ENCODE measurements at places on chromosomes 4 and X.
A peak's percentile ranks its signal among the peaks of the same experiment; 100 is the strongest.

GRCh38 chrX:86002076-86002896 lies 45.1 kb downstream of the CHM start:
- DNase-seq = no peak

DNA sequence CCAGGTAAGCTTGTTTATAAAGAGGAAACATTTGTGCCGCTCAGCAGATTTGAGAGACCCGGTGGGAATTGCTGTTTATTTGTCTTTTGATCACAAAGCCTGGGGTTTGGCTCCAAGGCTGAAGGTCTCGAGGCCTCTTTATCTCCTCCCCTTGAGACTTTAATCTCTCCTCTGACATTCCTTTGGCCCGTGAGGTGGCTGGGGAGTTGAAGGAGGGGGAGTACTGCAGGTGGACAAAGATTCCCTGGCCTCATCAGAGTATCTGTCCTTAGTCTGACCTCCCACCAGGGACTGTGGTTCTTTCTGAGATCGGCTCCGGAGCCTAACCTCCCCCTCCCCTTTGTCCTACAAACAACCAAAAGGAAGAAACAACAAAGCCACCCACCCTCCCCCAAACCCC lies 216.5 kb downstream of the MID1IP1 start:
- no peak for DNase-seq

- DNase-seq = no peak
Observed at GRCh38 chrX:50952406-50952805, 41.9 kb downstream of the BMP15 start.

GRCh38 chrX:26442340-26442739 lies 226.4 kb downstream of the MAGEB5 start:
- DNase-seq = peak; percentile 7

- no peak for DNase-seq
Observed at GRCh38 chr4:27288496-27288895, 427.9 kb downstream of the STIM2 start.

DNA sequence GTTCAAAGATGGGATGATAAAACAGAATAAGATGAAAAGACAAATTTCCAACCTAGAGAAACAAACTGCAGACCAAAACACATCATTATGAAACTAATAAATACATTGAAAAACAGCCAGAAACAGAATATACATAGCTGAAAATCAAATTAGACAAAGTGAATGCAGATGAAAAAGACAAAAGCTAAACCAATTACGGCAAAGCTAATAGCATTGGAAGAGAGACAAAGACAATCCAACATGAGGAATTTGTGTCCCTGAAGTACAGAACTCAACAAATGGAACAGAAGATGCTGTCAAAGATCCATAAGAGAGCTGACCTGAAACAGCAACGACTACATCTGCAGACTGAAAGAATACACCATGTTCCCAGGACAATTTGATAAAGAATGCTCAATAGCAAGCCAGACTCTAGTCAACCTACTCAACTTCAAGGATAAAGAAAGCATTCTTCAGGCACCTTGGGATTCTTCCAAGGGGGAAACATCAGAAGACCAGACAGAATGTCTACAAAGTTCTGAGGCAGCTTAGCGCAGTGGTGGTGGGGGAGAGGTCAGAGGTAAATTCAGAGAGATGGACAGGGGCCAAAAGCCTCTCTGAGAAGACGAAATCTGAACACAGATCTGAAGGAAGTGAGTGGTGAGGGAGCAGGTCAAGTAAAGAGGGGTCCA lies 27.4 kb upstream of the IRAK1 start:
- DNase-seq = no peak

DNA sequence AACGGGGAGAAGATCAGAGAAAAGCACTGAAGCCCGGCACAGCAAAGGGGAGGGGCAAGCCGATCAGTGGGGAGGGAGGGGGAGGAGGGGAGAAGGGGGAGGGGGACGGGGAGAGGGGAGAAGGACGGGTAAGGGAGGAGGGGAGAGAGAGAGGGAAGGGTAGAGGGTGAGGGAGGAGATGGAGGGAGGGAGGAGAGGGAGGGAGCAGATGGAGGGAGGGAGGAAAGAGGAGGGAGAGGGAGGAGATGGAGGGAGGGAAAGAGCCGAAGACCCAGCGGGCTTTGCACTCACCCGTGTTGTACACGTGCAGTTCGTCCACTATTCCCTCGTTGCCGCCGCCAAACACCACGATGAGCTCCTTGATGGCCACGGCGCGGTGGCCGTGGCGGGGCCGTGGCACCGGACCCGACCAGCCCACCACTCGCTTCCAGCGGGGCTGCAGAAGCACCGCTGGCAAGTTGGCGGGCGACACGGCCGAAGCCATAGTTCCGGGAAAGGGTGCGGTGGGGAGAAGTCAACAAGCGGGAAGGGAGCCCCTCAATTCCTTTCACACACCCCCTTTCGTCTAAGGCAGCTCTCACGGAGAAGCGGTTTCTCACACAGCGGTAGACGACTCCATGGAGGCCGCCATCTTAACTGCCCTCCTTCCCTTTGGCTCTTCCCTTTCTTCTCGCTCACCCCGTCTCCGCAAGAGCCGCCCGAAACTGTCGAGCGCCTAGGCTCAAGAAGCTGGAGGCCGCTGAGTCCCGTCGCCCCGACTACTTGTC lies 1.1 kb downstream of the HCFC1 start:
- no peak for DNase-seq

DNA sequence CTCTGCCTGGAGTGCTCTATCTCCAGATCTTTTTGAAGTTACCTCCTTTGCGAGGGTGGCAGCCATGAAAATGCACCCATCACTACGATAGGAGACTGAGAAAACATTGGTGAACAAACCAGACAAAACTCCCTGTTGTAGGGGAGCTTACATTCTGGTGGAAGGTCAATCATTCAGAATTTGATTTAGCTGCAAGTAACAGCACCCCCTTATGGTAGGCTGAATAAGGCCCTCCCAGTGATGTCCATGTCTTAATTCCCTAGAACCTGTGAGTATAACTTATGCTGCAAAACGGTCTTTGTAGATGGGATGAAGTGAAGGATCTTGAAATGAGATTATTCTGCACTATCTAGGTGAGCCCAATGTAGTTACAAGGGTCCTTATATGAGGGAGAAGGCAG lies 5.6 kb upstream of the TEC start:
- DNase-seq = no peak

- DNase-seq = no peak
Observed at GRCh38 chr4:38768968-38769394, 13.8 kb downstream of the TLR10 start.

GRCh38 chr4:11908712-11909111 lies 480.0 kb upstream of the HS3ST1 start:
- DNase-seq = no peak
